ENCODE measurements at places on chromosomes 1 and 21.

- no peak for DNase-seq
These were observed 95.0 kb downstream of the GLIS1 start for GRCh38 chr1:53643881-53644390.

DNA sequence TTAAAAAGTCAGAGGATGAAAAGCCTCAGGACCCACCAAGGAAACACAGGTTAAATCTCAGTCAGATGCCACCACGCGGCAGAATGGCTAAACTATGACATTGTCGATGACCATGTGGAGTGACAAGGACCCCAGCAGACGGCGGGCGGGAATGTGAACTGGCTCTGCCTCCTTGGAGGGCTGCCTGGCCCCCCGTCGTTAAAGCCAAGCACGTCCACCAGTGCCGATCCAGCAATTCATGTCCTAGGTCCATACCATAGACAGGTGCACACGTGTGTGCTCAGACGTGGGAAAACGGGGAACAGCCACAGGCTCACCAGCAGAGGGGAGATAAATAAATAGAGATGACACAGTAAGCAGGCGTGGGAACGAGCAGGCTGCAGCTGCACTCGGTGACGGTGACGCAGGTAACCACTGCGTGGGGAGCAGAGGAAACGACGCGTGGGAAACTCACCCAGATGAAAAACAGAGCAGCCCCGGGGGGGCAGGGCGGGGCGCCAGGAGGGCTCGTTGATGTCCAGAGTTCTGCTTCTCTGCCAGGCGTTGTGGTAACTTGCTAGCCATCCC lies 28.3 kb upstream of the PCBP3 start:
- DNase-seq: peak; percentile 71

- DNase-seq: no peak
These were observed 120.7 kb downstream of the NGF start for GRCh38 chr1:115217150-115218033.

GRCh38 chr1:227728059-227728891 lies 6.8 kb downstream of the JMJD4 start:
- peak; percentile 81 for DNase-seq

DNA sequence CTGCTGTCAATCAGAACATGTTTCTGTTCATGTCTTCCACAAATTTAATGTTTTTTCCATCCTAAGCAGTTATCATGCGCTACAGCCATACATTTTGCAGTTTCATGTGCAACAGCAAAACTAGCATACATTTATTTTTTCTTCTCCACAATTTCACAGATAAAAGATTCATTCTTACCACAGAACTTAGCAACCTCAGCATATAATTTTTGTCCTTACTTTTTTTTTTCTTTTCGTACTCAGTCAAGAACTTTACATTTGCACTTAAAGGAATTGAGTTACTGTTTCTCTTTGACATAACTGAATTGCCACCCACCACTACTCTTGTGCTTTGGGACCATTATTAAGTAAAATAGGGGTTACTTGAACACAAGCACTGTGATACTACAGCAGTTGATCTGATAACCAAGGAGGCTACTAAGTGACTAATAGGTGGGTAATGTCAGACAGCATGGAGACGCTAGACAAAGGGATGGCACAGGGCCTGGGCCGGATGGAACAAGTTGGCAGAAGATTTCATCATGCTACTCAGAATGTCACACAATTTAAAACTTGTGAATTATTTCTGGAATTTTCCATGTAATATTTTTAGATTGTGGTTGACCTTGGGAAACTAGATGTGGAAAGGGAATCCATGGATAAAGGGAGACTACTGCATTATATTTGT lies 50.2 kb upstream of the LHX8 start:
- DNase-seq: no peak

DNA sequence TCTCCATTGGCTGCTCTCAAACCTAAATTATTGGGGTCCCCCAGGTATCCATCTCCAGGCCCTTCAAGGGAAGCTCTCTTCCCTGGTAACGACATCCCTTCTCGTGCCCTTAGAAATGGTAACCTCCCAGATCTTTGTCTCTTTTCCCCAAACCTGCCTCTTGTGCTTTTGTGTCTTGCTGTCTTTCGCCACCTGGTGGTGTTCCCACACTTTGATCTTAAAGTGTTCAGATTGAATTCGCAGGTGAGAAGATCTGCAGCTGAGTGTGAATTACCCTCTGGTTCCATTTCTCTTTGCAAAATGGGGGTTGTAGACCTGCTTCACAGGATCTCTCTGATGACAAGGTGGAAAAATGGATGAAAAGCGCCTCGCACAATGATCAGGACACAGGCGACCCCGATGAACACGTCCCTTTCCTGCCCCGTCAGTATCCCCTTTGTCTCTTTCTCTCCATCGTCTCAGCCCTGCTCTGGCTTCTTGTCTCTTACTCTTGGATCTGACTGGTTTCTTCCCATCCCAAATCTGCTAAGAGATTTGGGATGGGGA lies 53.1 kb downstream of the DOP1B start:
- no peak for DNase-seq

DNA sequence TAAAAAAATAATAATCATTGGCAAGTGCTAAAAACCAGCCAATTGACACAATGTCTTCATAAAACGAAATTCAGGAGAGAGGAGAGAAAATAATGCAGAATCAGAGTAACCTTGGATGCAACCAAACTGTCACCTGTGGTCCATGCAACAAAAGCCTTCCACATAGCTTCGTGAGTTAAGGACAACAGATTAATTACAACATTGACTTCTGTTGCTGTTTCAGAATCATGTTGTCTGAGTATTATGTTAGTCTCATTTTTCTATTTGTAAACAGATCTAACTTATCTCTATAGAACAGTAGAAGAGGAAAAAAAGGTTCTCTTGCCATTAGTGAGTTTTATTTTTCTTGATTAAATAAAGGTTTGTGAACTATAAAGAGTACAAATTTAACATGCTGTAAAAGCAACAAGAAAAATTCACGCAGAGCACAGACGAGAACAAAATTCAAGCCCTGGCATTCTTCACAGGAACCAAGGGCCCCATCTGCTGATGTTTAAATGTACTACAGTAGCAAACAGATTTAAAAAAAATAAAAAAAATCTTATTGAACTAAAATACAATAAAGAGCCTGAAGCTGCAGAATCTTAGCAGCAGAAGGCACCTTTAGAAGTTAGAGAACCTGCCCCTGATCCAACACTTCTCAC lies 381.1 kb upstream of the PKN2 start:
- DNase-seq: no peak

DNA sequence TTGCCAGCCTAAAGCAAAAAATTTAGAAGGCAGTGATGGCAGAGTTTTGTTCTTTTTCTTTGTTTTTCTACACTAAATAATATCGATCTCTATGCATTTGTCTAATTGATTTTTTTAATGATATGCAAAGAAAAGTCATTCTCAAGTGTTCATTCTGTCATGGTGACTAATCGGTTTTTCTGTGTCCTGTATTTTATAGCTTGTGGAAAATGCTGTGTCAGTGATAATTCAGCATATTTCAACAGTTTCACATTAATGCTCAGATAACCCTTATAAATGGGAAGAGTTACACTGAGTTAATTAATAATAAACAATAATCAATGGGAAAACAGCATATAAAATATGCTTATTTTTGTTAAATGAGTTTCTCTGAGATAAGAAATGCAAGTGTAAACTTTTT lies 824.9 kb downstream of the AMY1C start:
- no peak for DNase-seq

- no peak for DNase-seq
These were observed 97.0 kb upstream of the COA6 start for GRCh38 chr1:234276151-234276788.

GRCh38 chr1:207868774-207869721 lies 41.9 kb downstream of the CD34 start:
- DNase-seq: peak; percentile 86

GRCh38 chr1:97784661-97785060 lies 136.2 kb downstream of the DPYD start:
- DNase-seq: no peak

- DNase-seq: peak; percentile 77
These were observed 11.2 kb upstream of the ADAMTSL4 start for GRCh38 chr1:150537732-150538684.

DNA sequence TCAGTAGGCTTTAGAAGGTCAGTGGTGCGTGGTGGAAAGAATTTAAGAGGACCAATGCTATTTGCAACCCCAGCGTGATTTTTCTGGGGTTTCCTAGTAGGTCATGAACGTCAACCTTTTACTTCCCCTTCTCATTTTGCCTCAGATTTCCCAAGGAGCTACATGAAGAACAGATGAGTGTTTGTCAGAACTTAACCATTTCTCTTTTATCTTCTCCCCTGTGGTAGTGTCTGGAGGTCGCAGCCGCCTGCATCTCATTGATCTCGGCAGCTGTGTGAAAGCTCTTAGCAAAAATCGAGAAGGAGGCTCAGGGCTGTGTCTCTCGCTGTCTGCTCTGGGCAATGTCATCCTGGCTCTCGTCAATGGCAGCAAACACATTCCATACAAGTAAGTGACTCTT lies 491.1 kb downstream of the KIF26B start:
- no peak for DNase-seq

DNA sequence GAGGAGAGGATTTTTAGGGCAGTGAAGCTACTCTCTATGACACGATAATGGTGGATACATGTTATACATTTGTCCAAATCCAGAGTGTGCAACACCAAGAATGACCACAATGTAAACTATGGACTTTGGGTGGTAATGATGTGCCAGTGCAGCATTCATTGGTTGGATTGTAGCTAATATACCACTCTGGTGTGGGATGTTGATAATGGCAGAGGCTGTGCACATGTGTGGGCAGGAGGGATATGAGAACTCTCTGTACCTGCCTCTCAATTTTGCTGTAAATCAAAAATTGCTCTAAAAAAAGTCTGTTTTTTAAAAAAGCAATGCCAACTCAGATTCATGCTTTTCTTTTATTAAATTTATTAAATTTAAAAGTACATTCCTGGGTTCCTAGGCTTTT lies 27.2 kb upstream of the LPAR3 start:
- no peak for DNase-seq

DNA sequence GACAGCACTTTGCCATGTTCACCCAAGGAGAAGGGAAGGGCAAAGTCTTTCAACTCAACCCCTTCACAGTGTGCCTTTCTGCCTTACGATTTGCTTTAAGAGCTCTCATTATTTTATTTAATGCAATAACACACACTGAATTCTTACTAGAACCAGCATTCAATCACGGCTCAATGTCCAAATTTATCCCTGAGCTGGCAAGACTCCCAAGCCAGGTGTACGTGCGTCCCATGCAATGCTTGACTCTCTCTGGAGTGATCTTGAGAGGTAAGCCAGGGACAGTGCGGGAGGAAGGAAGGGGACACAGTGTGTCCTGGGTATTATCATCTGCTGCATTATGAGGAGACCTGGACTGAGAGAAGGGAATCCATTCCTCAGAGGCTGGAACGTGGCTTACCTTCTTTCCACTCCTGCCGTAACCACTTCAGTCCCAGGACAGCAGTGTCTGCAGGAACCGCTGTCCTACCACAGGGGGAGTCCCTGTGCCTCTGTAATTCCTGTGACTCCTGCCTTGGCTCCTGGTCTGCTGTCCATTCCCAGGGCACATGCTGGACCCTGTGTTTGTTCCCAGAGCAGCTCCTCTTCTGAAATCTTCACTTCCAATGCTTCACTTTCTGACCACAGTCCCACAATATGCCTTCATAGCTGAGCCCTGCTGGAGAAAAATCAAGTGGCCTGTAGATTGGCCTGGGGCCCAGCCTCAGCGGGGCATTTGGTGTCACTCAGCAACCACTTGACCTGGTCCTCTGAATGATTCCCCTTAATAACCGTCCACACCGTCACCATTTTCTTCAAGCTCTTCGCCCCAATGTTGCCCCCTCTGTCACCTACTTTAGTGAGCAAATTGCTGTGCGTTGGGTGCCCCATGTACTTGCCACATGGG lies 28.6 kb upstream of the STUM start:
- no peak for DNase-seq

GRCh38 chr21:31308584-31308983 lies 35.5 kb downstream of the TIAM1 start:
- no peak for DNase-seq

GRCh38 chr1:206757524-206758266 lies 12.9 kb upstream of the IL19 start:
- no peak for DNase-seq

Data from aorta (tissue), 5 donors.